CD4-positive, alpha-beta T cell treated with Interleukin-15 for 1 hour (primary cell): ENCODE measurements at places on chromosomes 2 and 18.
A peak's percentile ranks its signal among the peaks of the same experiment; 100 is the strongest.

DNA sequence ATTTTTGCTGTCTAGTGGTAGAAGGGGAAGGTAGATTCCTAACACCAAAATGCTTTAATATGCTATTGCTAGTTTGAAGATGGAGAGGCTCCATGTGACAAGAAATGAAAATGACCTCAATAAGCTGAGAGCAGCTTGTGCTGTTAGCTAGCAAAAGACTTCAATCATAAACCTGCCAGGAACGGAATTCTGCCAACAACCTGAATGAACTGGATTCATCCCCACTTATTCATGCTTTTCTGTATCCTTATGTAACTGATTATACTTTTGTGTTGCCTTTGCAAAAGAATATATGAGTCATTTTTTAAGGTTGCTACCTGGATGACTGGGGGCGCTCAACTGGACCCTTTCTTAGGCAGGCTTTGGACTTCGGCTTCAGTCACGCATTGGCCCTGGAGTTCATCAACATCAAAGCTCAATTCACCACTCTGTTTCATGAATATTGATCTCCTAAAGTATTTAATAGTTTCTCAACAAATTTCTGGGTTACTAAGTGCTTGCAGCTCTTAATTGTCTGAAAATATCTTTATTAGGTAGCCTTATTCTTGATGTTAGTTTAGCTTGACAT lies 97.5 kb upstream of the KCNJ3 start:
- no peak for DNase-seq

- no peak for DNase-seq
These were observed 1272.2 kb upstream of the LRRTM1 start for GRCh38 chr2:81576713-81577112.

DNA sequence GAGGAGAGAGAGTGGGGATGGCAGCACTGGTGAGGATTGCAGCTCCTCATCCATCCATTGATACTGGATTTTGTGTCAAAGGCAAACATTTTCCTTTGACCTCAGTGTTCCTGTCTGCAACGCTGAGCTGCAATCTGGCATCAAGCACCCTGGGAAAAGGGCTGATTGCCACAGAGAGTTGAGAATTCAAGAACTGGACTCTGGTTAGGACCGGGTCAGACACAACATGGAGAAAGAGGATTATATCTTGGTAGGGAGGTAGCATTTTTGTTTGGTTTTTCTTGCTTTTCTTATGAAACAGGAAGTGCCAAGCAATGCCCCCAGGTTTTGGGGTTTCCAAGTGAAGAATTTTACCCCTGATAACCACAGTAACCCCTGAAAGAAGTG lies 81.9 kb upstream of the PKDCC start:
- no peak for DNase-seq

DNA sequence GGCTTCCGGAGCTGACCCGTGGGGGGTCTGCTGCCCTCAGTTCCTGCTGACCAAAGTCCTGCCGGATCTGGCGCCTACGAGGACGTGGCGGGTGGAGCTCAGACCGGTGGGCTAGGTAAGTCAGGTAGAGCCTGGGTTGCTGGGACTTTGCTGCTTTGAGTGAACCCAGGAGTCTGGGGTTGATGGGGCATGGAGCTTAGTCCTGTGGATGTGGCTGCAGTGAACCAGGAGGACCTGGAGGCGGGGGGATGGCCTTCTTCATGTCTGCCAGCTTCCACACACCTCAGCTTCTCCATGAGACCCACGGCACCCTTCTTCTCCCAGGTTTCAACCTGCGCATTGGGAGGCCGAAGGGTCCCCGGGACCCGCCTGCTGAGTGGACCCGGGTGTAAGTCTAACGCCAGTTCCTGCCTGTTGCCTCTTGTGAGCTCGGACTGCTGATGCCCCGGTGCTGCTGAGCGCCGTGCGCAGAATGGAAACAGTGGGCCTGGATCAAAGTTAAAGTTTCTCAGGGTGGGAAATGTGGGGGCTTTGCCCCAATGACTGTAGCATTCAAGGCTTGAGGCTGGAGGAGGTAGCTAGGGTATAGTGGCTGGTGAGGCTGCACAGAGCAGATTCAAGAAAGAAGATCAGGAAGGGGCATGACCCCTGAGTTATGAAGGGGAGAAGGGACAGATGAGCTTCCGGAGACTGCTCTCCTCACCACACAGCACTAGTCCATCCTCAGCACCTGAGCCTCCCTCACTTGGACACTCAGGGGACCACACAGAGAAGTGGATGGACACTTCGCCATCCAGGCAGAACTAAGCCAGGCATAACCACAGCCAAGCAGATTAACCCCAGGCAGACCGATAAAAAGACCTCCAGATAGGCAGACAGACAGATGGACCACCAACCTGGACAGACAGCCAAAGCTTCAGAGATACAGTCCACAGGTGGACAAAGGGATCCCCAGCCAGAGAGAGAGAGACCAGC lies 17.3 kb downstream of the PTPN18 start:
- DNase-seq = no peak

- no peak for DNase-seq
These were observed 22.8 kb downstream of the HPCAL1 start for GRCh38 chr2:10325278-10326145.

GRCh38 chr18:28575123-28575522 lies 398.2 kb upstream of the CDH2 start:
- DNase-seq = no peak

GRCh38 chr18:70279470-70279869 lies 9.4 kb upstream of the SOCS6 start:
- no peak for DNase-seq

- DNase-seq = no peak
These were observed 7.6 kb upstream of the ADAM23 start for GRCh38 chr2:206435742-206436141.

DNA sequence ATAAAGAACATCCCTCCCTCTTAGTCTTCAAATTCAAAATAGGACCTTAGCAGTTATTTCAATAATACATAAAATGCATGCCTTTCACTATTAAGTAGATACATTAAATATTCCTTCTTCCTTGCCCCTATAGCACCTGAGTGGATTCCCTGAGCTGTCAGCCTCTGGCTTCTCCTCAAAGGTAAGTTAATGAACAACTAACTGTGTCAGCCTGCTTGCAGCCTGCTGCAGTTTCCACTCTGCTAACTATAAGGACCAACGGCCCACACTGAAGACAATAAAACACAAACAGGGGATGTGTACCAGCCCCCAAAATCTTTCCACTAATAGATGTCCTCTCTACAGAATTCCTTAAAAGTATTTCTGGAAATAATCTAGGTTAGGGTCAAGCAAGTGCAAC lies 5.0 kb downstream of the KCTD1 start:
- DNase-seq = no peak

DNA sequence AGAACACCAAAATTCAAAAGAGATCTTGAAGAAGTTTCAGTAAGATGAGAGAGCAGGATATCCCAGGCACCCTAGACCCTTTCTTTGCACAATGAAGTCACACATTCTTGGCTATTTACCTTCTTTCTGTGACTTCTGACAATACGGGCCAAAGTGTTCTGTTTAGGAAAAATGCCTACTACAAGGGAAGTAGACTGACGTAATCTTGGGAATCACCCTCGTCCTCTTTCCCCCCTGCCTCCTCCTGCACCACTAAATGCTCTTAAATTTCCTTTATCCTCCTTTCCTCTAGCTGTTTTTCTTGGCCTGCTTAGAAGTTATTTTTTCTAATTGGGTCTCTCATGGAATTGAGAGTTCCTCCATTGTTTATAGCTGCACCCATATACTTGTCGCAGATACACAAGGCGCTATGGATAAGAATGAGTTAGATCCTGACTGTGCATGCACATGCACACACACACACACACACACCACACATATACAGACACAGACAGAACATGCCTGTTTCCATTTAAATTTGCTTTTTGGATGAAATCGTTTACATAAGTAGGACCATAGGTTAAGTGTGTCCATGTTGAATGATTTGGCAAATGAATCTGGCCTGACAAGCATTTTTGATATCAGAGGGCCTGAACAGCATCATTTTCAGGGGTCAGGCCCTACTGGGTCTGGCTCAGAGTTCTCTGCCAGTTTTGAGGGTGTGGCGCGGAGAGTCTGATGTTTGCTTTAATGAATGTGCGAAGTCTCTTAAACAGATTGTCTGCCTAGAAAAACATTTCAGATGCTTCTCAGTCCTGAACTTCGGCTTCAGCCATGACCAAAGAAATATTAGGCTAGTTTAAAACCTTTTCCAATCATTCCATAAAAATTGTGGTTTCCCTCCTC lies 131.9 kb upstream of the NT5C1B start:
- no peak for DNase-seq

- no peak for DNase-seq
These were observed 69.5 kb downstream of the CDH20 start for GRCh38 chr18:61402726-61403125.

- DNase-seq = no peak
These were observed 95.9 kb upstream of the MBOAT2 start for GRCh38 chr2:9099341-9099751.

- no peak for DNase-seq
These were observed 56.2 kb upstream of the IL1R1 start for GRCh38 chr2:102086150-102086872.

GRCh38 chr18:23903971-23904370 lies 110.6 kb upstream of the TTC39C start:
- DNase-seq = no peak

DNA sequence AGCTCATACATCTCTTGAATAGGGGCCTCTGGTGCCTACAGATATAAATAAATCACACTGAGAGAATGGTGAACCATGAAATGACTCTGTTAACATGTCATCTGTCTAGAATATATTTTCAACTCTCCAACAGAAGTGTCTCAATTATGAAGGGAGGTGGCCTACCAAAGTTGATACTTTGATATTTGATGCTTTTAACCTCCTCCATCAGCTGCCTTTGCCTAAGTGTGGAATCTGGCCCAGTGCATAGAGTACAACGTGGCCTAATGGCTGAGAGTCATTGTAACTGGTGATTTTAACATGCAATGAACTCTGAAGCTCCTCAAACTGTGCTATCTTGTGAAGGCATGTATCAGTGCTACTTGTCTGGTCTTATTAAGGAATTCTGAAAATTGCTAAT lies 93.4 kb downstream of the MYO3B start:
- DNase-seq = no peak

DNA sequence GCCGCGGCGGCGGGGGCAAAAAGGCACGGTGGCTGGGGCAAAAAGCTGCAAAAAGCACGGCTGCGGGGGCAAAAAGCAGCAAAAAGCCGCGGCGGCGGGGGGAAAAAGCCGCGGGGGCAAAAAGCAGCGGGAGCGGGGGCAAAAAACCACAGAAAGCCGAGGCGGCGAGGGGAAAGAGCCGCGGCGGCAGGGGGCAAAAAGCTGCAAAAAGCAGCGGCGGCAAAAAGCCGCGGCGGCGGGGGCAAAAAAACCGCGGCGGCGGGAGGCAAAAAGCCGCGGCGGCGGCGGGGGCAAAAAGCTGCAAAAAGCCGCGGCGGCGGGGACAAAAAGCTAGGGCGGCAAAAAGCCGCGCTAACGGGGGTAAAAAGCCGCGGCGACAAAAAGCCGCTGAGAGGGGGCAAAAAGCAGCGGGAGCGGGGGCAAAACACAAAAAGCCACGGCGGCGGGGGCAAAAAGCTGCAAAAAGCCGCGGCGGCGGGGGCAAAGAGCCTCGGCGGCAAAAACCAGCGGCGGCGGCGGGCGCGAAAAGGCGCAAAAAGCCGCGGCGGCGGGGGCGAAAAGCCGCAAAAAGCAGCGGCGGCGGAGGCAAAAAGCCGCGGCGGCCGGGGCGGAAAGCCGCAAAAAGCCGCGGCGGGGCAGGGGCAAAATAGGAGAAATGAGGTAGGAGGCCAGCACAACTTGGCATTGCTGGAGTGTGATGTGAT lies 123.4 kb downstream of the ANKRD30BL start:
- no peak for DNase-seq

- no peak for DNase-seq
These were observed 3.7 kb downstream of the ODC1 start for GRCh38 chr2:10444463-10444862.

- DNase-seq = no peak
These were observed 792.6 kb downstream of the CPS1 start for GRCh38 chr2:211349031-211349430.

GRCh38 chr18:13253786-13254688 lies 35.5 kb downstream of the LDLRAD4 start:
- no peak for DNase-seq

- DNase-seq = no peak
These were observed 176.4 kb downstream of the ZNF516 start for GRCh38 chr18:76318607-76319006.

- no peak for DNase-seq
These were observed 174.3 kb downstream of the BCL2 start for GRCh38 chr18:63145166-63145850.

DNA sequence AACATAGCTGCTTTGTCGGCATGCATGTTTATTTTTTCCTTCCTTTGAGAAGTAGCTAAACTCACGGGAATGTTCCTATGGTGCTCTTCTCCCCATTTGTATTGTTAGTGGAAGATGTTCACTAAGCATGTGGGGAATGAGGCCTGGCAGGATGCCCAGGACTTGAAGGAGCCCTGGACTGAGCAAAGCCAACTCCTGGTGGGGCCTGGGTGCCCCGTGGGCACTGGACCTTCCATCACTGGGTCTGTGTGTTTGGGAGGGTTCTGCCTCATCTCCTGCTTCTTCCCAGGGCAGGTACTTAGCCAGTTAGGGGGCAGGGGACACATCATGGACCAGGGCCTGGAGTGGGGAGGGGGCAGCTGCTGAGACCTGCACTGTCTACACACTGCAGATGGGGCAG lies 49.3 kb downstream of the ACAA2 start:
- no peak for DNase-seq

DNA sequence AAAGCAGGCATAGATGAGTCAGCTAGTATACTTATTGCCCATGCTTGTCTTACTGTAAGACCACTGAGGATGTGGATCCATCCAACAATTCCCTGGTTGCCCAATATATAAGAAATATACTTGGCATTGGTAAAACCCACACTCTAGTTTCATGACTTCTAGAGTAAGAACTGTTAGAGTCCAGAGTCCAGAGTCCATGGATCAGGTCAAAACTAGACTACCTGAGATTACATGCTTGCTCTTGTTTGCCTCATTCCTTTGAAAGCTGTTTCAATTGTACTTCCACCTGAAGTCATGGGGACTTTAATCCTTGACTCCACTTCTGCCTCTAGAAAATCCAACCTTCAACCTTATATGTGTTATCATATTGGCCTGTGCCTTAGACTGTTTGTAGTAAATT lies 707.6 kb upstream of the FAM98A start:
- DNase-seq = no peak

GRCh38 chr2:213868526-213868925 lies 542.3 kb upstream of the VWC2L start:
- no peak for DNase-seq

DNA sequence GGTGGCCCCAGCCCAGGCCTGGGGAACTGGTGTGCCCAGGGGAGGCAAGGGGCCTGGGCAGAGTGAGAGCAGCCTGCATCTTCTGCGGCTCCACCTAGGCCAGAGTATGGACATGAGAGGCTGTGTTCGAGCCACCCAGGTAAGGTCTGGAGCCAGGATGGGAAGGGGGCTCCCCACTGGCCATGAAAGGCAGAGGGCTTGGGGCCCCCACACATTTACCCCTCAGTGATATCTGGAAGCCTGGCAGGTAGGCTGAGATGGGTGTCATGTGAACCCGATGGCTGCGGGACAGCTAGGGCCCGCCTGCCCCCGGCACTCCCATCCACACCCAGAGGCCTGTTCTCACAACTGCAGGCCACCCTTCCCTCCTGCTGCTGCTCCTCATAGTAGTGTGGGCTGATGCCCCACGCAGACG lies 13.2 kb downstream of the ADRA2B start:
- peak; percentile 10 for DNase-seq

GRCh38 chr18:55998071-55998522 lies 410.1 kb upstream of the TCF4 start:
- no peak for DNase-seq
